NCI-H526 (cell line): ENCODE measurements at places on chromosomes 5 and 9.

DNA sequence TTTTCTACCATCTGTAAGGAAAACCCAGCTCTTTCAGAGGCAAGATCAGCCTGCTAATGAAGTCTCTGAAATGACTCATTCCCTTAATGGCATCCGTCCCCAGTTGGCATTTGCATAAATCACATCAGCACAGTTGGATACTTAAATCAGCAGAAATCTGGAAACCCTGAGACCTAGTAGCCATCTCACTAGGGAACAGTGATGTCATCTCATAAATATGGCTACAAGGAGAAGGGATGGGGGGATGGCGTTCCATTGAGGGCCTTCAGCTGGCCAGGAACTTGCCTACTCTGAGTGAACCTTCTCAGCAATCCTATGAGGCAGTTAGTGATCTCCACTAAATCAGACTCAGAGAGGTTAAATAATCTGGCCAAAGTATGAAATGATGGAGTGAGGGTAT lies 81.8 kb downstream of the CMYA5 start:
- DNase-seq, result no peak

- DNase-seq, result no peak
These were observed 335.7 kb upstream of the PIK3R1 start for GRCh38 chr5:67879620-67880510.

GRCh38 chr9:92711844-92712243 lies 41.9 kb upstream of the IPPK start:
- no peak for DNase-seq

- no peak for DNase-seq
These were observed 116.9 kb downstream of the NPR3 start for GRCh38 chr5:32827981-32828380.

- no peak for DNase-seq
These were observed 376.6 kb upstream of the TUSC1 start for GRCh38 chr9:26054600-26055520.

DNA sequence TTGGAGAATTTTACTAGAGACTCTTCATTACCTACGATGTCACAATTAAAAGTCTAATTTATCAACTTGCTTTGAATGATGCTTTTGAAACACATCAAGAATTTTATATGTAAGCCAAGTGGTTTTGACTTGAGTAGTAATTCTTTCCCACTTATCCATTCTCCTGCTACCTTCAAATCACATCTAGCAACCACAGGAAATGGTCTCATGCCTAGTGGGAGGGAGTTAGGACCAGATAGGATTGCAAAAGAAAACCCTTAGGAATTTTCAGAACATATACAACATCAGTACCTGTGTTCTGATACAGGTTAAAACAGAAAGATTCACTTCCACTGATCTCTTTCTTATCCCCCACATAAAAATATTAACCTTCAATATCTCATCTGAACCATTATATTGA lies 260.4 kb downstream of the CWC27 start:
- no peak for DNase-seq

DNA sequence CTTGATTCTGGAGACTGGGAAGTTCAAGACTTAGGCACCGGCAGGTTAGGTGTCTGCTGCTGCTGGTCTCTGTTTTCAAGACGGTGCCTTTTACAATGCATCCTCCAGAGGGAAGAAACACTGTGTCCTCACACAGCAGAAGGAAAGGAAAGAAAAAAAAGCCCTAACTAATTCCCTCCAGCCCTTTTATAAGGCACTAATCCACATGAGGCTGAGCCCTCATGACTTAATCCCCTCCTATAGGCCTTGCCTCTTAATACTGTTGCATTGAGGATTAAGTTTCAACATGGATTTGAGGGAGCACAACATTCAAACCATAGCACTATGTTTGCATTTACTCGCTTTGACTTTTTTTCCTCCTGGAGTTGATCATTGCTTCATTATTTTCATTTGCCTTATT lies 585.9 kb downstream of the TLR4 start:
- DNase-seq, result no peak

DNA sequence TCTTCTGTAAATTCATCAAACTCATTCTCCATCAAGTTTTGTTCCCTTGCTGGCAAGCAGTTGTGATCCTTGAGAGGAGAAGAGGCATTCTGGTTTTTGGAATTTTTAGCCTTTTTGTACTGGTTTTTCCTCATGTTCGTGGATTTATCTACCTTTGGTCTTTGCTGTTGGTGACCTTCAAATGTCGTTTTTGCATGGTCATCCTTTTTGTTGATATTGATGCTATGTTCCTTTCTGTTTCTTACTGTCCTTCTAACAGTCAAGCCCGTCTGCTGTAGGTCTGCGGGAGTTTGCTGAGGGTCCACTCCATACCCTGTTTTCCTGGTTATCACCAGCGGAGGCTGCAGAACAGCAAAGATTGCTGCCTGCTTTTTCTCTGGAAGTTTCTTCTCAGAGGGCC lies 140.9 kb downstream of the RPS23 start:
- DNase-seq, result no peak

- DNase-seq, result no peak
These were observed 195.0 kb upstream of the ATP10B start for GRCh38 chr5:161047024-161047423.

- DNase-seq, result no peak
These were observed 30.8 kb downstream of the MTAP start for GRCh38 chr9:21833090-21833801.

DNA sequence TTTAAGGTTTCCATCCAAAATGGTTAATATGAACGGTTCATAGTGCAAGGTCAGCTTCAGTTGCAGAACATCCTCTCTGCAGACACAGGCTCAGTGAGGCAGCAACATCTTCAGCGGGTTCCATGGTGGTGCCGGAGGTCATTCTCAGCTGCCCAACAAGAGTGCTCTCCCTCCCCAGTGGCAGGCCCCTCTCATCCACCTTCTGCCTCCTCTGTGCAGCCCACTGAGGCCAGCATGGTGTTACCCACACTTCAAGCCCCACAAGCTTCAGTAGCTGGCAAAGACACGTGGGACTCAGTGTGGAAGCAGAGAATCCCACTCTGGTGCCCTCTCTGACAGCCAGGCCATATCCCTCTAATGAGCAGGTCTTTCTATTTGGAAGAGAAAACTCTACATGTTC lies 4.1 kb upstream of the ARSI start:
- DNase-seq, result no peak

DNA sequence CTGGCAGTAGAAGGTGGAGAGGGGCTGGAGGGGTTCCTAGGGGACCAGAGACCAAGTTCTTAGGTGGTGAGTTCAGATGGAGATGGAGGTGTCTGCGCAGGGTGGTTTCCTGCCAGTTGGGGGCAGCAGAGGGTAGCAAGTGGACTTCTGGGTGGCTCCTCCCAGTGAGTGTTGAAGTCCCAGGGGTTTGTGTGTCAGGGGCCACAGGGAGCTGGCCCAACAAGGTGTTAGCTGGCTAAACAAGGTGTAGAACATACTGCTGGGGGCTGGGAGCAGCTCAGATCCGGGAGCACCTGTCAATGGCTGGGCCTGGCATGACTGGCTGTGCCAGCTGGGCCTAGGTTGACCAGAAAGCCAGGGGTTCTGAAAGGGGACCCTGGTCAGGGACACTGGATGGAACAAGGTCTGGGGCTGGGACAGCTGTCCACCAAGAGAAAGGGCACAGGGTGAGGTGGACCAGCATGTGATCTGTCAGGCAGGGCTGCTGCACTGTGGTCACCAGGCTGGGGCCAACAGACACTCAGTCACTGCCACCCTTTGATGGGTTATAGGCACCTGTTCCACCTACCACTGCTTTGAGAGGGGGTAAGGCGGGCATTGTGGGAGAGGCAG lies 35.6 kb downstream of the DAB2IP start:
- DNase-seq, result peak; percentile 25

- no peak for DNase-seq
These were observed 930.8 kb upstream of the CDH9 start for GRCh38 chr5:27969157-27969556.

DNA sequence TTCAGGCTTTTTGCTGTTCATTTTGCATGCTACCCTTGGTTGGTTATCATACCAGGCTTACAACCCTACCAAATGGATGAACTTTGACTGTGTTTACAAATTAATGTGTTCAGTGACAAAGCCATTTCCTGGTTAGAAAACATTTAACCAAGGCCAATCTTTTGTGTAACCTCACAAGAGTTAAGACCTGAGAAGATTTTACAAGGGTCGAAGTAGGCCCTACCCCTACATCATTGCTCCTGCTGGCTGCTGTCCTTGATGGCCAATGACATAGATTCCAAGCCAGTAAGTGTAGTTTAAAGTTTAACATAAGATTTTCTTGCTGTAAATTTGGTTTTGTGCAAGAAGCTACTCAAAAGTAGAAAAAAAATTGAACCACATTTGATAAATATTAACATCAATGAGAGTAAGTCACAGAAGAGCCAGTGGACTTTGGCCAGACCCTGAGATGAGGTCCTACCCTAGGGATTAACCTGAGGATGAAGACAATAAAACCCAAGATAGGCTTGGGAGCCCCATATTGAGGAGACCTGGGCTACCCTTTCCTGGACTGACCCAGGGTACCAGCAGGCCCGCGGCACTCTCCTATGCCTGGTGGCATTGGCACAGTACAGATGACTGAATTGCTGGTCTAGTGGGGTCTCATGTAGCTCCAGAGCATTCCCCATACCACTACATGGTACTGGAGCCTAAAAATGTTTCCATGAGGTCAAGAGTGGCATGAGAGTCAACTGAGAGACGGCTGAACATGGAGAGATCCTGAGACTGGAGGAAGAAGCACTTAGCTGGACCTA lies 8.3 kb downstream of the C1QTNF3 start:
- DNase-seq, result no peak

DNA sequence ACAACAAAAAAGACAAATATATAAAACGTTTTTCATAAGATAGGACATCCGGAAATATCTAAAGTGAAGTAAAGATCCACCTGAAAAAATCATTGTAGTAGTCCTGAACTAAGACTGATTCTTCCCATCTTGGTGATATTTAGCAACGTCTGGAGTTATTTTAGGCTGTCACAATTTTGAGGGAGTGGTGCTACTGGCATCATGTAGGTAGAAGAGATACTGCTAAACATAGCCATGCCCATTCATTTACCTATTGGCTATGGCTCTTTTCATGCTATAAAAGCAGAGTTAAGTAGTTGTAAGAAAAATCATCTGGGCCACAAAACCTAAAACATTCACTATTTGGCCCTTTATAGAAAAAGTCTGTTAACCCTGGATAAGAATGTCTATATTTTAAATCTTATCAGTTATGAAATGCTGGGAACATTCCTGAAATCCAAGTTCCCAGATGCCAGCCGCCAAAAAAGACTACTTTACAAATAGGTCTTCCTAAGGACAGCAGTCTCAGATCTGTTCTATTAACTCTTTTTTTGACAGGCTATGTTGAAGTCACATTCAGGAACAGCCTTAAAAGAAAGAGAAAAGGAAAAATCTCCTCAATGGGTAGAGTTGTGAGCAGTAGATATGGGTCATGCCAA lies 27.0 kb downstream of the RAPGEF6 start:
- DNase-seq, result no peak

DNA sequence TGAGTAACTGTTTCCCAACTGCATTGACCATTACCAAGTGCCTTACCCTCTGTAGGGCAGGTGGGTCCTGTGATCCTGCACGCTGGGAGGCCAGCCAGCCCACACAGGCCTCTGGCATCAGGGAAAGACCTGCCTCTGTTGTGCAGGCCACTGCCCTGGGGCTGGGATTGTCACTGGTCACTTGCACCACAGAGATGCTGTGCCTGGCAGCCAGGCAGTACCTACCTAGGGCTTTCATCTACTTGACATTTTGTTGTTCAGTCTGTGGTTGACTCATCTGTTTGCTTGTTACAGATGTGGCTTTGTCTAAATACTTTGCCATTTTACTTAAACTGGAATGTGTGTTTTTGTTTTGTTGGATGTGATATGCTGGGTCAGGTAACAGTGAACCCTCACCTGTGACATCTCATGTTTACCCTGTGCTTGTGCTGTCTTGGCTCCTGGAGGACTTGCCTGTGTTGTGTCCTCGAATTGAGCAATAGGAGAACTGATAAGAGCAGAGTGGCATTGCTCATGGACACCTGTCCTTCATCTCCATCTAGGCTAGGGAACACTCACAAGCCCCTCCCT lies 32.8 kb downstream of the SECISBP2 start:
- DNase-seq, result no peak

GRCh38 chr9:109887079-109887478 lies 107.1 kb downstream of the PALM2AKAP2 start:
- no peak for DNase-seq

GRCh38 chr5:100832252-100833230 lies 70.5 kb downstream of the ST8SIA4 start:
- DNase-seq, result no peak

DNA sequence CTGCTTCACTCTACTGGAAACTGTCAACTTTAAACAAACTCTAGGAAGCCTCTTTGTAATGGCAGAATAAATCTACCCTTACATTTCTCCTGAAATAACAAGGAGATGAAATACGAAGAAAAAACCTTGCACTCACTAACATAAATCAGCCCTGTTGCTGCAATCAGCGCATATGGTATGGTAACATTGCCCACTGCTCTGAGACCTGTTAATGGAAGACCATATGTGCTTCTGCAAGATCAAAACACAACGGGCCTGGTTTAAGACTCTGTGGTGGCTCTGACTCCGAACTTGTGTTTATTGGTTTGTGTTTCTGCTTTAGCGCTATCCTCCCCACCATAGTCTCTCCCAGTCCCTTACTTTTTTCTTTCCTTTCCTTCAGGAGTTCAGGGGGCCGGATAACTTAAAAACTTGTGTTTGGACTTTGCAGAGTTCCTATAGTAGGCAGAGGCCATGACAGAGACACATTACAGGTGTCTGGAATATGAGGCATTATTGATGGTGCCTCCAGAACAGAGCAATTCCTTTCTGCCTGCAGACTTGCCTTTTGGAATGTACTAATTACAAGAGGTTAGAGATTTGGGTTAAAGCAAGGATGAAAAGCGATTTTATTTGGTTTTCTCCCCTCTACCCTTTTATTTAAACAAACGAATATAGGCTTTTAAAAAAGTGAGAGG lies 110.8 kb downstream of the PSAT1 start:
- no peak for DNase-seq

- DNase-seq, result no peak
These were observed 1.3 kb downstream of the MINAR2 start for GRCh38 chr5:129748913-129749880.

DNA sequence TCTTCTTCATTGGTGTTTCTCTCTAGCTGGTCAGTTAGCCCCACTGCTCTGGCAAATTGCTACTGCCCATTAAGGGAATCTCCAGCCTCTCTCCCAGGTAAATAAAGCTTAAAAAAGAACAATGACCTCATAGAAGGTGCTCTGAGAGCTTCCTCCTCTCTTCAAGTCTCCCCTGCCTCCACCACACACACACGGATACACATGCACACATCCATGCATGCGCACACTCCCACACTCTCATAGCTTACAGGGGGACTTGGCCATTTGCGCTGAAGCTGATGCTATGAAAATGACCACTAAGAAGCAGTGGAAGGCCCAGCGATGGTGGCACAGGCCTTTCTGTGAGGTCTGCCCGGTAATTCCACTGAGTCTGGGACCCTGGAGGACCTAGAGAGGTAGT lies 250.9 kb downstream of the AOPEP start:
- DNase-seq, result no peak
